ENCODE measurements at places on chromosomes 6 and 20.
A peak's percentile ranks its signal among the peaks of the same experiment; 100 is the strongest.

GRCh38 chr6:143339223-143339622 lies 111.3 kb downstream of the ADAT2 start:
- DNase-seq: no peak

GRCh38 chr20:51021067-51022025 lies 1.6 kb downstream of the KCNG1 start:
- DNase-seq: no peak

DNA sequence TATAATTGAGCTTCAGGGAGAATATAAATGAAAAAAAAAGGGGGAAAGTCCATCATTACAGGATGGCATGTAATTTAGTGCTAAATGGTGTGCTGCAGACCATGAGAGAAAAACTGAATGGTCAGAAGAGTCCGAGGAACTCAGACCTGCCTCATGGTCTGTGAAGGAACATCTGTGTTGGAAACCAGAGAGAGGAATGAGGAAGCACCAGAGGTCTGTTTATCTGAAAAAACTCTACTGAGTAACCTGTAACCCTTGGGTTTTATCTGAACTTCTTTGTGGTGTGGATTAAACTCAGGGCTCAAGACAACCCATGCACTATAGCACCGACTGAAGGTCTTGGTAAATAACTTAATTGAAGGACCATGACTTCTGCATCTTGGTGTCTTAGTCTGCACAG lies 108.1 kb downstream of the RNF144B start:
- DNase-seq: no peak

GRCh38 chr20:32971703-32972161 lies 32.5 kb downstream of the SUN5 start:
- DNase-seq: no peak

DNA sequence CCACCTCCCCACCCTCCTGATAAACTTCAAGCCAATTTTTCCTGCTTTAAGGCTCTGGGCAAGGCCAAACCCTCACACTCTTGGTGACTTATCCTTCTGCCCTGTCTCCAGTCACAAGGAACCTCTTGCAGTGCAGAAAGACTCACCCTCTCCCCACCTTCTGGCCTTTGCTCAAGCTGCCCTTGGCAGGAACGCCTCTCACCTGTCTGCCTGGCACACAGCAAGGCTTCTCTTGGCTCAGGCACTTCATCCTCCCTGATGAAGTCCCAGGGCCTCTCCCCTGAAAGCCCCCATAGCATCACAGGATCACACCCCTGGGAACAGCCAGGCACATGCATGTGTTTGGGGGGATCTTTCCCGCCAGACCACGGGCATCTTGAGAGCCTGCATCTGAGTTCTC lies 68.8 kb upstream of the NNAT start:
- no peak for DNase-seq

- no peak for DNase-seq
These were observed 4.9 kb downstream of the DDO start for GRCh38 chr6:110410511-110410910.

DNA sequence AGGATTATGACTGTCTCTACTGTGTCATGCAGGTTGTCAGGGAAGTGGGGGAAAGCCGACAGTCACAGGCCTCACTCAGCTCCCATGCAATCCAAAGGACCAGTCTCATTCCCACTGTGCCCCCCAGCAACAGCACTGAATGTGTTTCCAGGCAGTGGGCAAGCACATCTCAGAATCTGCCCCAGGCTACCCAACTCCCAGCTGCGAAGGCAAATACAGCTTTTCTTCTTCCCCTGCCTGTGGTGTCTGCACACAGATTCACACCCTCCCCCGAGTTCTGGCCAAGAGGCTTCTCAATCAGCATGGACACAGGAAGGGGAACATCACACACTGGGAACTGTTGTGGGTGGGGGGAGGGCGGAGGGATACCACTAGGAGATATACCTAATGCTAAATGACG lies 75.3 kb downstream of the SNAP91 start:
- DNase-seq: no peak

- DNase-seq: no peak
These were observed 146.9 kb downstream of the MACROD2 start for GRCh38 chr20:14142171-14142570.

DNA sequence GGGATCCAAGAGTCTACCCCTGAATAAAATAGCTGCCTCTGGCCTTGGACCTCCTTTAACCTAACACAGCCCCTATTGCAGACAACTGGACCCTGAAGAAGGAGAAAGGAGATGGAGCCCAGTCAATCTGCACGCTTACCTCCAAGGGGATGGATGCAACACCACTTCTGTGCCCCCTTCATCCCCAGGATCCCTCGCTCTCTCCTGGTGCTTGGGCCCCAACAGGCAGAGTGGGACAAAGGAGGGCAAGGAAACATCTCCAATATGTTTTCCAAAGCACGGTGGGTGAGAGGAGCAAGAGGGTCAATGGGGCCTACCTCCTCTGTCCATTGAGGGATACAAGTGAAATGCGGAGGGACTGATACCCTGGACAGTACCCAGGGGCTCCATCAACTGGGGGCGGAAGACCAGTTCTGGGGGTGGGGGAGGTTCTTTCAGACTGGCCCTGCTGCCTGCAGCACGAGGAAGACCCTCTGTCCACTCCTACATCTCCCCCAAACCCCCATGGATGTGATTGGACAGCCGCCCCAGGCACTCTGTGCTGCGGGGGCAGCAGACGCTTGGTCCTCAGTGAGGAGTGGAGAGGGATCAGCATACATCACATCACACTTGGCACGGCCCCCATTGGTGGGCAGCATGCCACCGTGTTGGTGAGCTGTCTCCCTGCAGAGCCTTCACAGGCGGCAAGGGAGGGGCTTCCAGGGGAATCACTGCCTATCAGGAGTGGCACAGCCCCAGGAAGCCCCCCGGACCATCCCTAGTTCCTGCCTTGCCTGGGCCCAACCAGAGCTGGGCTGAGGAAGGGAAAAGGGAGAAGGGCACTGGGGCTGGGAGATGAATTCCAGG lies 70.6 kb downstream of the MRPL14 start:
- DNase-seq: no peak

- no peak for DNase-seq
These were observed 476 bp downstream of the SNRPC start for GRCh38 chr6:34757687-34758274.

- DNase-seq: no peak
These were observed 668.9 kb downstream of the TFAP2A start for GRCh38 chr6:9745966-9746365.

- no peak for DNase-seq
These were observed 118.5 kb downstream of the PCSK2 start for GRCh38 chr20:17345321-17345720.

GRCh38 chr6:145349950-145350510 lies 385.3 kb downstream of the EPM2A start:
- no peak for DNase-seq

- DNase-seq: no peak
These were observed 236.5 kb downstream of the CDKAL1 start for GRCh38 chr6:20770773-20771172.

- DNase-seq: no peak
These were observed 45.8 kb downstream of the SNX9 start for GRCh38 chr6:157868835-157869234.

- DNase-seq: no peak
These were observed 210.1 kb upstream of the CNR1 start for GRCh38 chr6:88376197-88376596.

- no peak for DNase-seq
These were observed 16.7 kb upstream of the SSTR4 start for GRCh38 chr20:23018432-23018831.

DNA sequence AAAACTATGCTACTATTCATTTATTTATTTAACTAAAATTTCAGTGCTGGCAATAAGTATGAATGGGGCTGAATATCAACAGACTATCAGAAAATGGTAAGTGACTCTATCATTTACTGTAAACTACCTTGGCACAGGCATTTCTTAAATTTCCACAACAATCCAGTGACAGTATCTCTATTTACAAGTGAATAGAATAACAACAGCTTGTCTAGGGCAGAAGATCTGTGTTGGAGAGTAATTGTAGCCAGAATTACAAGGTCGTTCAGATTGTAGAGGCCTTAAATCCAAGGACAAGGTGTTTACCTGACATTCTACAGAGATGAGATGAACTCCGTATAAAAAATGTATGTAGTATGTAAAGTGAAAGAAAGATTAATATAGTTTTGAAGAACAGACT lies 193.8 kb upstream of the SIM1 start:
- no peak for DNase-seq

GRCh38 chr6:114154812-114155211 lies 183.9 kb upstream of the HDAC2 start:
- DNase-seq: no peak

DNA sequence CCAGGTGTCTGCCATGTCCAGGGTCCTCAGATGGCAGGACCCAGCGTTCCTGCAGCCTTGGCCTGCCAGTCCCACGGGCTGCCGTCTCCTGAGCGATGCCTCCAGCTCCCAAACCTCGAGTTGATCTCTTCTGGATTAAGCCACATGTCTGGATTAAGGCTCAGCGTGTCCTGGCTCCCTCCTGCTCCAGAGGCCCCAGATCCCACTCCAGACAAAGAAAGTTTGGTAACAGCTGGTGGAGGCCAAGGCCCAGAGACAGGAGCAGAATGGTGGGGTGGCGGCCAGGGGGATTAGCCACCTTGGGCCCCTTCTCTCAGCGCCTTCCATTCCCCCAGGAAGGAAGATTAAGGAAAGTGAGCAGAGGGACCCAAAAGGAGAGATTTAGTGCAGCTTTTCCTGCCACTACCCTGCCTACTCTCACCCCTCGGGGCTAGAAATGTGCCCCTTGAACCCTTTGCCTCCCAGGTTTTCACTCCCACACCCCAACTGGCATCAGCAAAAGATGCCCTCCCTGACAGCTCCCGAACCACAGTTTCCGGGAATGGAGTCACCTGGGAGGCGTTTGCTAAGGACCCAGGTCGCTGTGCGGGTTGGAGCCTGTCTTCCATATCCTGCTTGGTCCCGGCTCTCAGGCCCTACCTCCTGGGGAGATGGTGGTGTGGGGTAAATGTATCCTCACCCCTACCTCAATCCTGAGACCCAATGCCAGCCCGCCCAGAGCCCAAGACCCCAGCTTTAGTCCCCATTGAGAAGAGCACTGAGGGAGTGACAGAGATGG lies 6.9 kb downstream of the SPDEF start:
- DNase-seq: no peak

- peak; percentile 32 for DNase-seq
These were observed 6.1 kb downstream of the UBD start for GRCh38 chr6:29553268-29554057.

DNA sequence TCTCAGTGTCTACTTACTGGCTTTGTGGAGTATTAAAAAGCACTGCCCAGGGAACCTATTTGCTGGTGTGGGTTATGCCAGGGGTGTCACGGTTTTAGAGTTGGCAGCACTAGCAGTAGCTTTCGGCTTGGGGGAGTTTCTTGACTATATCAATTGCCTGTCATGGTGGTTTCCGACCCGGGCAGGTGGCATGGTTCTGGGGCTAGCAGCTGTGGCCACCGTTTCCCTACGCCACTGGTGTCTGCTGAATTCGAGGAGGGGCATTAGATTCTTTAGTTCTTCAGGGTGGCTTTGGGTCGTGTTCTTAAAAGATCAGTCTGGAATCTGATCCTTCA lies 55.6 kb upstream of the FOXC1 start:
- no peak for DNase-seq

- DNase-seq: no peak
These were observed 178.3 kb upstream of the MCHR2 start for GRCh38 chr6:100172322-100172713.

DNA sequence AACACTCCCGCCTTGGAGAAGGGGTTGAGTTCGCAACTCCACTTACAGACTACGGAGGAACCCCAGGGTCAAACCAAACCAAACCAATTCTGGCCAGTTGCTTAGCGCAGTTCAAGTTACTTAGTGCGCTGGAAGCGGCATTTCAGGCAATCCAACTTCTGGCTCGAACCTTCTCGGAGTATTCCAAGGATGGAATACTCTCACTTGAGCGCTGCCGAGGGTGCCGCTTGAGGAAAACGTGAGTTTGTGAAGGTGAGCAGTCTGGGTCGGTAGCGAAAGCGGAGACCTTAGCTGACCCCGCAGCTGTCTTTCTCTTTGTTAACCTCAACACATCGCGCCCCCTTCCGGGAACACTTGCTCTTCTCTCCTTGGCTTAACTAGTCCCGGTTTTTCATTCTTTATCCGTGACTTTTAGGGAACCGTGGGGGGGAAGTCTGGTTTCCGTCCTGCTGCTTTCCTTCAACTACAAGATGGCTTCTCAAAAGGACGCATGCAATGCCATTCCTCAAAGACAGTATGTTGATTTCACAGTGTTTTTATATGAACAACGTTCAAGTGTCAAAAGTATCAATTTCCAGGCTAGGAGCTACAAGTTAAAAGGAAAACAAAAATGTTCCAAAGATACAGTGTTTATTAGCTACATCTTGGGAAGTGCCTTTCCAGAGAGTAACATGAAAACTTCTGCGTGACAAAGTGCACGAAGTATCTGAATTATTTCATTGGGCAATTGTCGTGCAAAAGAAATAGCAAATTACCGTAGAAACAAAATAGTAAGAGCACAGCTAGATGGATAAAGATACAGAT lies 741 bp upstream of the PNISR start:
- DNase-seq: peak; percentile 54

DNA sequence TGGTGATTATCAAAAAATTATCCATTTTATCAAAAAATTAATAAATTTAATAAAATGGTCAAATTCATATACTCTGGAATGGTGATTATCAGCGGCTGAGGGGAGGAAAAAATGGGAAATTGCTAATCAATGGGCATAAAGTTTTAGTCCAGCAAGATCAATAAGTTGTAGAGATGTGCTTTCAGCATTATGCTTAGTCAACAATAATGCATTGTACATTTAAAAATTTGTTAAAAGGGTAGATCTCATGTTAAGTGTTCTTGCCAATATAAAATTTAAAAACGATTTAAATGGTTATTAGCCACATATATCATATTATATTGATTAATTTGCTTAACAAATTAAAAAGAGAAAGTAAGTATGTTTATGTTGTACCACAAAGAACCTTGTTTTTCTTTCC lies 56.6 kb downstream of the HS3ST5 start:
- DNase-seq: no peak

DNA sequence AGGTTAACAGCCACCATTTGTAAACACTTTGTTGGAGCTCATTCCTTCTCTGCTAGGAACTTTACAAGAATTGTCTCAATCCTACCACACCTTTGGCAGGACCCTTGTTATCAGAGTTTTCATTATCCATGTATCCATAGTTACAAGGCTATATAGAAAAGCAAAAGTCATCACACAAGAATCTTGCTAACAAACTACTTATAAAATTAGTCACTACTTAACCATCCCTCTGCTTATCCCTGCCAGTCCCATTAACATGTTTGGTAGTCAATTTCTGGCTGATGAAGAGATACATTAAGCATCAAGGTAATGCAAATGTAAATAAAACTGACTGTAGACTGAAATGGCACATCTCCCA lies 10.4 kb downstream of the ZSWIM3 start:
- no peak for DNase-seq

- DNase-seq: no peak
These were observed 2.7 kb downstream of the RIMS4 start for GRCh38 chr20:44807684-44808056.

DNA sequence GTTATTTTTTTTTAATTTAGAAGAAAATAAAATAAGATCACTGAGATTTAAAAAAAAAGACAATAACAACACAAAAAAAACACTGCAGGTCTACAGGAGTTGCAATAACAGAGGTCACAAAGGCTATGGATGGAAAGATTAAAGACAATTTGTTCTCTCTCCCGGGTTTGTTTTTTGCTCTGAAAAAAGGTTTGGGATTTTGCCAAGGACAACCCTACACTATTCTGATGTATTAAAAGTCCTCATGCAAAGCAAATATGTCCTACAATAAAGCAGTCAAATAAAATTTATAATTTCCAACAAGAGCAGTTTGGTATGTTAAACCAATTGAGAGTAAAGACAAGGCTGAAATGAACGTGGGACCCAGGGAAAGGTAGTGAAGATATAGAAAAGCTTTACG lies 55.6 kb downstream of the PTPRK start:
- DNase-seq: no peak
